GM23338 (cell line): ENCODE measurements at places on chromosomes 4 and X.
A peak's percentile ranks its signal among the peaks of the same experiment; 100 is the strongest.

DNA sequence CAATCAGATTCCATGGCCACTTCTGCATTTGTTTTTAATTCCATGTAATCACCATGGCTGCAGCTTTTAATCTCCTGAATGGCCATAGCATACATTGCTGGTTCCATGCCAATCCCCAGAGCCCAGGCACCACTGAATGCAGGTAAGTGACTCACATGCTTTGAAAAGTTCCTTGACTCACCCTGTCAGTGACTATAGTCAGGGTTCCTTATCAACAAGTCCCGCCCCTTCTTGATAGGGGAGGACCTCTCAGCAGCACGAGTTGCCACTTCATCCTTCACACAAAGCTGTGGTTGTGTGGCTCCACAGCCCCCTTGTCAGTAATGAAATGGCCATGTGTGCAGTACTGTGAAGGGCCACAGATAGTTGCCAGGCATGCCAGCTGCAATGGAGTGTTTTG lies 516.6 kb downstream of the PPARGC1A start:
- H3K4me1 ChIP-seq: no peaks in the 10 kb centered on the region
- DNase-seq: peak; percentile 33
- H3K4me3 ChIP-seq: no peak overlapping the region
- H3K27ac ChIP-seq: no peak overlapping the region
- H3K27me3 ChIP-seq: no peaks in the 10 kb centered on the region

DNA sequence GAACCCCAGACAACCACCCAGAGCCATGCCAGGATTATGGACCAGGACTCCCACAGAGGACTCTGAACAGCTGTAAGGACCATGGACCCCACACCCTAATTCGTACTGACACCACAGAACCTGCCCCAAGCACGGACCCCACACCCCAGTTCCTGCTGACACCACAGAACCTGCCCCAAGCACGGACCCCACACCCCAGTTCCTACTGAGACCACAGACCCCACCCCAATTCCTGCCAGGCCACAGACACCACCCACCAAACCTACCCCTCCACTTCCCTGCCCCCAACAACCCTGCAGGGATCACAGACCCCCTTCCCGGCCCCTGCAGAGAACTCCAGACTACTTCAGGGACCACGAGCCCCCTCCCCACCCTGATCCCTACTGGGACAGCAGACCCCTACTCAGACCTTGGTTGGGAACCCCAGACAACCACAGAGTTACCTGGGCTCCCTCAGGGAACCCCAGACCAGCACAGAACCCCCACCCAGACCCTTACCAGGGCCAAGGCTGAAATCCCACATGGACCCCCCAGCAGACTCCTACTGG lies 1.4 kb upstream of the DHRSX start:
- no peak overlapping the region for H3K27ac ChIP-seq
- peaks cover 26% of the 10 kb centered on the region for H3K4me1 ChIP-seq
- DNase-seq: no peak
- no peaks in the 10 kb centered on the region for H3K36me3 ChIP-seq

GRCh38 chrX:103678199-103678993 lies 8.1 kb downstream of the MORF4L2 start:
- H3K27ac ChIP-seq: peak overlapping the region; percentile 26; the same call in 1 of the 2 replicates
- H3K4me3 ChIP-seq: no peak overlapping the region
- no peak for DNase-seq
- H3K27me3 ChIP-seq: no peaks in the 10 kb centered on the region
- no peaks in the 10 kb centered on the region for H3K4me1 ChIP-seq

GRCh38 chr4:91837608-91838029 lies 466.1 kb upstream of the GRID2 start:
- H3K4me3 ChIP-seq: no peak overlapping the region
- no peak overlapping the region for H3K27ac ChIP-seq
- H3K27me3 ChIP-seq: no peaks in the 10 kb centered on the region

DNA sequence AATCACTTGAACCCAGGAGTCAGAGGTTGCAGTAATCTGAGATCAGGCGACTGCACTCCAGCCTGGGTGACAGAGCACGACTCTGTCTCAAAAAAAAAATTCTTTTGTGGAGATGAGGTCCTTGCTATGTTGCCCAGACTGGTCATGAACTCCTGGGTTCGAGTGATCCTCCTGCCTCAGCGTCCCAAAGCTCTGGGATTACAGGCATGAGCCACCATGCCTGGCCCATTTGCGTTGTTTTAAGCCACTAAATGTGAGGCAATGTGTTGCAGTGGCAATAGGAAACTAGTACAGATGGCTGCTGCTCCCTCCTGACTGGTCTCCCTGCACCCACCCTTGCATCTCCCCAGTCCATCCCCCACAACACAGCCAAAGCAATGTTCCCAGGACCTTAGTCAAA lies 40.0 kb upstream of the APLN start:
- no peaks in the 10 kb centered on the region for H3K36me3 ChIP-seq
- no peak overlapping the region for H3K4me3 ChIP-seq
- H3K27ac ChIP-seq: no peak overlapping the region
- H3K4me1 ChIP-seq: peaks cover 12% of the 10 kb centered on the region
- H3K27me3 ChIP-seq: no peaks in the 10 kb centered on the region

GRCh38 chr4:148170408-148171365 lies 271.5 kb downstream of the NR3C2 start:
- H3K27ac ChIP-seq: no peak overlapping the region
- H3K4me3 ChIP-seq: no peak overlapping the region
- no peaks in the 10 kb centered on the region for H3K4me1 ChIP-seq
- DNase-seq: no peak
- H3K36me3 ChIP-seq: no peaks in the 10 kb centered on the region

DNA sequence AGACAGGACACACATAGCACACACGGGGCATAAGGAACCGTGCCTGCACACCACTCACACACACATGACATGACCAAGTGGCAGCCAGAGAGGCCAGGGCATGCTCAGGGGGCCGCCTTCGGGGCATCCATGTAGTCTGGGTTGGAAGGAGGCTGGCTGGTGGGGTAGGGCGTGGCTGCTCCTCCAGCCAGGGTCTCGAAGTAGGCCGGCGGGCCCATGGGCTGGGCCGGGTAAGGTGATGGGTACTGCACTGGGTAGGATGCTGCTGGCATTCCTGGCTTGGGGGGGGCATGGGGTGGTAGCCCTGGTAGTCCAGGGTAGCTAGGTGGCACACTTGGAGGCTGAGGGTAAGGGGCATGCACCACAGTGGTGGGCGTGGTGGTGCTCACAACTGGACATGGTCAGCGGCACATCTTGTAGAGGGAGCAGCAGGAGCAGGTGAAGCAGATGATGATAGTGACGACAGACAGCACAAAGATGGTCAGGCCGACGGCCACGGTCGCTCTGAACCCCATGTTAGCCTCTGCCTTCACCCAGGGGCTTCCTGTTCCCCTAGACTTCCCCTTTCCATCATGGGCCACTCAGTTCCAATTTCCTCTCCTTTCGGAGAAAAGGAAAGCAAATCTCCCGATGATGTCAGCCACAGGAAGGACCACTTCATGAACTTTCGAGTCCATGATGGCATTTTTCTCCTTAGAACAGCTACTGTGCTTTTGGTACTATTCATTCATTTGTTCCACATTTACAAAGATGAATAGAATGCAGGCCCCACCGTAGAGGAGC lies 10.9 kb upstream of the DDX3X start:
- H3K4me3 ChIP-seq: no peak overlapping the region
- no peaks in the 10 kb centered on the region for H3K4me1 ChIP-seq
- H3K27me3 ChIP-seq: no peaks in the 10 kb centered on the region

DNA sequence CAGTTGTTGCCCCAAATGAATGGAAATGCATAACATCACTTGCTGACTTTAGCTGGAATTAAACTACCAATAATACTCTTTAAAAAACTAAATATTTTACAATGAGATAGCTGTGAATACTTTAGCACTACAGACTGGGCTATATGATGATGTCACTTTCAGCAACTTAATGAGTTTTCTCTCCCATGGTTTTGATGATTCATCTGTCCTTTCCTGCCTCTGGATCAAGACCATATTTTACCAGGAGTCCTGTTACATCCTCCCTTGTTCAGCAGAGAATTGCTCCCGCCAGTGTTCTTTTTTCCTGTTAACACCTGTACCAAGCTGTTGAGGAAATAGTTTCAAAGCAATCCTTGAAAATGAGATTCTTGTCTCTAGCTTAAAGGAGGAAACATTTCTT lies 543.0 kb downstream of the SPRY1 start:
- DNase-seq: no peak
- H3K27ac ChIP-seq: no peak overlapping the region
- no peak overlapping the region for H3K4me3 ChIP-seq
- H3K27me3 ChIP-seq: no peaks in the 10 kb centered on the region
- 0 out of 2 replicates have a peak, but pooled peaks cover 5% of the 10 kb centered on the region for H3K4me1 ChIP-seq

- H3K36me3 ChIP-seq: no peaks in the 10 kb centered on the region
- H3K4me3 ChIP-seq: no peak overlapping the region
- H3K4me1 ChIP-seq: peaks cover 12% of the 10 kb centered on the region
Measured at GRCh38 chr4:24928708-24929107, 15.9 kb upstream of the CCDC149 start.

- H3K4me1 ChIP-seq: no peaks in the 10 kb centered on the region
- H3K36me3 ChIP-seq: no peaks in the 10 kb centered on the region
- no peak overlapping the region for H3K4me3 ChIP-seq
- H3K27me3 ChIP-seq: no peaks in the 10 kb centered on the region
Measured at GRCh38 chrX:97616883-97617530, 733.3 kb downstream of the RPA4 start.

- no peaks in the 10 kb centered on the region for H3K4me1 ChIP-seq
- H3K27ac ChIP-seq: no peak overlapping the region
Measured at GRCh38 chr4:81405900-81406401, 65.8 kb downstream of the RASGEF1B start.

DNA sequence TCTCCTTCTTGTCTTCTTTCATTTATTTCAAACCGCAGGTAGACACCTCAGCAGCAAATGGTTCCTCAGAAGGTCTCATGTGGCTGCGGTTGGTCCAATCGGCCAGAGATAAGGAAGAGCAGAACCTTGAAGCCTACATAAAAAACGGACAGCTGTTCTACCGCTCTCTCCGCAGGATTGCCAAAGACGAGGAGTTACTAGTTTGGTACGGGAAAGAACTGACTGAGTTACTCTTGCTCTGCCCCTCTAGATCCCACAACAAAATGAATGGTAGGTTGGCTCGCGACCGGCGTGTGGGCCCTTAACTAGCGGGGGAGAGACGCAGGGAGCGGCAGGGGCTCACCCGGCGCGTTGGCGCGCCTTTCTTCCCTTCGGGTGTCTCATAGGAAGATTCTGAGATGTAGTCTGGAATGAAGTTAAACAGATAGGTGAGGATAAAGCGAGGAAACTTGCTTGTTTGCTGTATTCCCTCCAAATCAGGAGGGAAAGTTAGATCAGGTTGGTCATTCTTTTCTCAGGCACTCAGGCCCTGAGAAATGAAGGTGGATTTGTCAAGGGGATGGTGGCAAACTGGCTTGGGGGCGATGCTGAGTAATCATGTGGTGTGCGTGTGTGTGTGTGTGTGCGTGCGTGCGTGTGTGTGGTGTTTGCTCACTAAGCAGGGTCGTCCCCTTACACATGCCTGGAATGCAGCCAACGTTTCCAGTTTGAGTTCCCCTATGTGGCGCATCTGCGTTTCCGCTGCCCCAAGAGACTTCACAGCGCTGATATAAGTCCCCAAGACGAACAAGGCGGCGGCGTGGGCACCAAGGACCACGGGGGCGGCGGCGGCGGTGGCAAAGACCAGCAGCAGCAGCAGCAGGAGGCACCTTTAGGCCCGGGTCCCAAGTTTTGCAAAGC lies 4.2 kb downstream of the PRDM8 start:
- H3K36me3 ChIP-seq: no peaks in the 10 kb centered on the region
- DNase-seq: peak; percentile 59
- H3K27me3 ChIP-seq: peaks cover 100% of the 10 kb centered on the region

DNA sequence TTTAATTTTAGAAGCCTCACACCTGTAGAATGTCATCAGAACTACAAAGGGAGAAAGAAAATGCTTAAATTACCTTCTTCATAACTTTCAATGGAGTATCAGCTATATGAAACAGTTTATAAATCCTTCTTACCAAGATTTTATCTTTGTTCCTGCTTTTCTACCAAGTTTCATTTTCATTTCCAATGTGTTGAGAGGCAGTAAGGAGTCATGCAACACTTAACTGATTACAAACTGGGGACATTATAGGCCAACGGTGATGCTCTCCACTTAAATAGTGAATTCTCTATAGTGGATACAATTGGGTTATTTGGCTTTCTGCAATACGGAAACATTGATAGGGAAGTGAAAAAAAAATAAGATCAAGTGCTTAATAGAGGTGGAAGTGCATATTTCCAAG lies 145.2 kb upstream of the FTHL17 start:
- no peak for DNase-seq
- H3K27me3 ChIP-seq: no peaks in the 10 kb centered on the region
- no peak overlapping the region for H3K27ac ChIP-seq
- no peaks in the 10 kb centered on the region for H3K36me3 ChIP-seq
- H3K4me1 ChIP-seq: no peaks in the 10 kb centered on the region

DNA sequence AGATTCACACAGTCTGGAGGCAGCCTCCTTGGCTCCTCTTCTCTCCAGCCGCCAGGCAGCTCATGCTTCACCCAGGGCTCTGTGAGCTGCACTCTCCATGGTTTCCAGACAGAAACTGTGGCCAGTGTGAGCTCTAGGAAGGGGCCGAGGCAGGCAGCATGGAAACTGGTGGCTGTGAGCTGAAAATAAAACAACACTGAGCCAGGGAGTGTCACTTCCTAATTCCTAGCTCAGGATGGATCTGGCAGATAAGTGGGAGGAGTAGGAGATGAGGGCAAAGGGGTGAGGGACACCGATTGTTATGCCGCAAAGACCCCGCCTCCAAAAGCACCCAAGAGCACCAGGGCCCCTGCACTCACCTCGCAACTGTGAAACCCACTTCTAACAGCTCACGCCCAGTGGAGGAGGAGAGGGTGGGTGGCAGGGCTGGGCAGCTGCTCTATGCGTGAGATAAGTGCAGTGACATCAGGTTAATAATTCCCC lies 69.8 kb downstream of the FHDC1 start:
- no peak for DNase-seq
- no peak overlapping the region for H3K27ac ChIP-seq
- no peak overlapping the region for H3K4me3 ChIP-seq

- no peaks in the 10 kb centered on the region; the same call in 1 of the 2 replicates for H3K4me1 ChIP-seq
- peak within 1 kb of the TSS; percentile 92 for H3K4me3 ChIP-seq
- H3K36me3 ChIP-seq: no peaks in the 10 kb centered on the region
- H3K27me3 ChIP-seq: no peaks in the 10 kb centered on the region
- DNase-seq: peak; percentile 100
- H3K27ac ChIP-seq: 0 out of 2 replicates have a peak within 1 kb of the TSS, but pooled peaks have one; percentile 64
Measured at GRCh38 chr4:47463235-47463956, at the start of gene COMMD8. Gene COMMD8 (minus strand): TSS chr4:47463702. CDS start chr4:47463651, 51 bp downstream.

DNA sequence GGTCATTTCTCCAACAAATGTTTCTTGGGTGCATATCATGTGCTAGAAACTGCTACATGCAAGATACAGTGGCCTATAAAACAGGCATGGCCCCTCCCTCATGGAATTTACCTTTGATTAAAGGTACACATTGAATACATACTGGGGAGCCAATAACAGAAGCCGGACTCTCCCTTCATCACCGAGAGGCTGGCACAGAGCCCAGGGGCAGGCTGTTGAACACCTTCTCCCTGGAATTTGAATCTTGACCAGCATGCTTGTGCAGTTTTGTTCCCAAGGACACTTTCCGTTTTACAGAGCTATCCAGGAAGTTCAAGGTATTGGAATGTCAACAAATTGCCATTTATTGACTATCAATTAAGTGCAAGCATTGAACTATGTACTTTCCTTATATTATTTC lies 33.2 kb downstream of the PPARGC1A start:
- H3K27me3 ChIP-seq: no peaks in the 10 kb centered on the region
- H3K36me3 ChIP-seq: no peaks in the 10 kb centered on the region
- H3K4me3 ChIP-seq: no peak overlapping the region
- no peak overlapping the region for H3K27ac ChIP-seq
- no peak for DNase-seq
- H3K4me1 ChIP-seq: peaks cover 5% of the 10 kb centered on the region; the same call in 1 of the 2 replicates
